Fibroblast of skin of right biceps (primary cell): ENCODE measurements at places on chromosomes 7 and 10.
A peak's percentile ranks its signal among the peaks of the same experiment; 100 is the strongest.

DNA sequence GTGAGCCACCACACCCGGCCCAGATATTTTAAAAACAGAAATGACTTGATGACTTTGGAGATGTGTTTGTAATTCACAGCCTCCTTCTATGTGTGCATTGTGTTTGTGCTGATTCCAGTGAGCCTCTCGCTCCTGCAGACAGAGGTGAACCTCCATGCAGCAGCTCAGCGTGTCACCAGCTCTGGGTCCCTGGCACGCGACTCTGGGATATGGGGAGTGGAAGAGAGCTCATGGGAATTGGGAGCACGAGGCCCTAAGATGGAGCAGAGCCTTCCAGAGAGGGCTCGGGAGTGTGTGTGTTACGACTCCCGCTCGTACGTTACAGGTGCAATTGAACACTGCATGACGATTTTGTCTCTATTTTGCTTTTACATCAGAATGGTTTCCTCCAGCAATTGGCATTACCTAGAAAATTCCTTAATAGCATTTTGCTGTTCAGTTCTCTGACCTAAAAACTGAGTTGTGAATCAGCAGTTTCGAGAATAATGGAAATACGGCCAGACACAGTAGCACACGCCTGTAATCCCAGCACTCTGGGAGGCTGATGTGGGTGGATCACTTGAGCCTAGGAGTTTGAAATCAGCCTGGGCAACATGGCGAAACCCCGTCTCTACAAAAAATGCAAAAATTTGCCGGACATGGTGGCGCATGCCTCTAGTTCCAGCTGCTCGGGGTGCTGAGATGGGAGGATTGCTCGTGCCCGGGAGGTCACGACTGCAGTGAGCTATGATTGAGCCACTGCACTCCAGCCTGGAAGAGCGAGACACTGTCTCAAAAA, 204.6 kb downstream of the CUX1 start:
- no peak for DNase-seq

- DNase-seq: no peak
Measured at GRCh38 chr7:6709808-6710207, 3.1 kb upstream of the ZNF12 start.

DNA sequence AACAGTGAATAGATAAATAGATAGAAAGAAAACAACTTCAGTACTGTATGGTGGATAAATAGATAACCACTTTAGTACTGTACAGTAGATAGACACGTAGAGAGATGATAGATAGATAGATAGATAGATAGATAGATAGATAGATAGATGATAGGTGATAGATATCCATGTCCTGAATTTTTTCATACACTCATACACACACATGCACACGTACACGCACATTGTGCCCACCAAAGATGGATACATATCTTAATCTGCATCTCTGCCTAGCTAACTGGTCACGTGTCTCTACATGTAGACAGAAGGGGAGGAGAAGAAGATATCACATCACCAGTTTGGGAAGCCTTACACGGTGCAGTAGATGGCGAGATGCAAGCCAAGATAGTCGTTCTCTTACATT, 99.2 kb downstream of the ARID5B start:
- no peak for DNase-seq

- DNase-seq: no peak
Measured at GRCh38 chr10:89946106-89946505, 244.7 kb downstream of the KIF20B start.

- no peak for DNase-seq
Measured at GRCh38 chr7:49038821-49039358, 114.5 kb downstream of the CDC14C start.

DNA sequence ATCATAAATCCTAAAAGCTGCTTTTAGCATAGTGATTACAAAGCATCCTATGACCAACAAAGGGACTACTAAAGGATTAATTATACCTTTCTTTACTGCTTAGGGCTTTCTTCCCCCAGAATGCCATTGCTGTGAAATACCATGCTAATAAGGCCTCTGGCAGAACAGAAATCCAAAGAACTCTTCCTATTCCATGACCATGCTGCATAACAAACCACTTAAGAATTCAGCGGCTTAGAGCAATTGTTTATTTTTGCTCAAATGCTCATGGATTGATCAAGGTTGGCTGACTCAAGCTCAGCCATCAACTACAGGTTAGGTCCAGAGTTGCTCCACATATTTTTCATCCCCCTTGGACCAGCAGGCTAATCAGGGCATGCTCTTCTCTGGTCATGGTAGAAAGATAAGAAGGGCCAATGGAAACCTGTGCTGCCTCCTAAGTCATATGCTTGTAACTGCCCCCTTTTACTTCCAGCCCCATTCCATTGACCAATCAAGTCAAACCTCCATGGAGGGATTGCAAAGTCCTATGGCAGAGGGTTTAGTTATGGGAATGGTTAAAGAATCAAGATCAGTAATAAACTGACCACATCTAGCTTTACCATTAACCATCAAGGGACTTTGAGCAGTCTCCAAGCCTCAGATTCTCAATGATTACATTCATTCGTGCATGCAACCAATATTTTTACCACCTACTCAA, 244.4 kb upstream of the FZD1 start:
- no peak for DNase-seq

DNA sequence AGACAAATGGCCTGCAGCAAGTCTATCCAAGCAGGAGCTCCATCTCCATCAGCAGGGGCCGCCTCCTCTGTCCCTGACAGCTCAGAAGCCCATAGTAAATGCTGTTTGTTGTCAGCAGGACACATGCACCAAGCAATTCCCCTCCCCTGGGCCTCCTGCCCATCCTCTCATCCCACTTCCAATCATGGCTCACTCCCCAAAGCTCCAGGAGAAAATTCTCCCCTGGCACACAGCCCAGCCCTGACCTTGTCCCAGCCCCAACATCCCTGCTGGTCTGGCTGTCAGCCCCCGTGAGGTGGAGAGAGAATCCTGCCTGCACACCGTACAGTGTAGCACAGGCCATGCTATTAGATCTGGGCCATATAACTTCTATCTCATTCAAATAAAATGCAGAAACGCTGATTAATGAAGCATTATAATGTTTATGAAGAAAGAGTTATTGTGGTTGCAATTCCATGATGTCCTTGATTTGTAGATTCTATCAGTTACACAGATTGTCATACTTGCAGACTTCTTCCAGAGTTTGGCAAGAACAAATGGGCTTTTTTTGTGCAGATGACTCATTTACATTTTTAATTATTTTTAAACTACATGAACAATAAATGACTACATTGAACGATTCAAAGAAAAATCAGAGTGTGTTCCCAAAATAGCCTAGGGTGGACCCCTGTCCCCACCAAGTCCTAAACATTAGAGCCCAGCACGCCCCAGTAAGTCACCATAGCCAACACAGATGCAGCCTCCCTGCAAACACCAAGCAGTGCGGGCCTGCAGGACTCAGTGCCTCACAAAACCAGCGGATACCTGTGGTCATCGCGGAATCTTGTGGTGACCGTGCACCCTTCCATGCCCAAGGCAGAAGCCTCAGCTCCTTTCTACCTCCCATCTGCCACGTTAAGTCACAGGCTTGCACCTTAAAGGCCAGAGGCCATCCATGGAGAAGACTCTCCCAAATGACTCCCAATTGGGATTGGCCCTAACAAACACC, 70.1 kb downstream of the COBL start:
- peak; percentile 7 for DNase-seq

- peak; percentile 99 for DNase-seq
Measured at GRCh38 chr10:13712837-13713581, 126.2 kb downstream of the PRPF18 start.

DNA sequence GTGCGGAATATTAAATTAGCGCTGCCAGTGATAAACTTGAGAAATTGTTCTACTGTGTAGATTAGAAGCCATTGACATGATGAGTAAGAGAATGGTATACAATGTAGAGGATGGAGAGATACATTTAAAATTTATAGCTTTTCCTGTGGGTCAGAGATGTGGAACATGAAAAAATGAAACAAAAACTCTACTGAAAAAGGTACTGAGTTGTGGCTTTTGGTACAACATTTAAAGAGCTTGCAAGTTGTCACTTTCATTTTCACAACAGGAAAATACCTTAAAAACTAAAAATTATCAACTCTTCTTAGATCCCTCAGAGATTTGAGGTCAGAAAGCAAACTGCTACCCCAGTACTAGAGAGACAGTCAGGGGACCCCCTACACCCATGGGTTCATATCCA, 348.8 kb upstream of the CDC14C start:
- DNase-seq: no peak

DNA sequence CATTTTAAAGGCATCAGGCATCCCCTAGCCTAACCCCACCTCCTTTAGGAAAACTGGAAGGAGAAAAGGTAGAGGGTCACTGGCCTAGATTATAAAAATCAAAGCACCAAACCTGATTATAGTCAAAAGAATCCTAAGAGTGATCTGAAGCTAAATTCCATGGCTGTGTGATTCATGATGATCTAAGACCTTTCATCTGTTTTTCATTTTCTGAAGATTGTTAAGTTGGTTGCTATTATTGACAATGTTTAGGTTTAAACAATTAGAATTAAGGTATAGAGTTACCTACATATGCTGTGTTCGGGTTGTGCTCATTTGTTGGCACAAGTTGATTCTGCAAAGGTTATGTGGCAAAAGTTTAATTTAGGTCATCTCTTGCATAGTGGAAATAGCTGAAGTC, 148.7 kb downstream of the BICC1 start:
- DNase-seq: peak; percentile 89

- no peak for DNase-seq
Measured at GRCh38 chr10:46289209-46289810, 2.5 kb downstream of the ANTXRL start.

DNA sequence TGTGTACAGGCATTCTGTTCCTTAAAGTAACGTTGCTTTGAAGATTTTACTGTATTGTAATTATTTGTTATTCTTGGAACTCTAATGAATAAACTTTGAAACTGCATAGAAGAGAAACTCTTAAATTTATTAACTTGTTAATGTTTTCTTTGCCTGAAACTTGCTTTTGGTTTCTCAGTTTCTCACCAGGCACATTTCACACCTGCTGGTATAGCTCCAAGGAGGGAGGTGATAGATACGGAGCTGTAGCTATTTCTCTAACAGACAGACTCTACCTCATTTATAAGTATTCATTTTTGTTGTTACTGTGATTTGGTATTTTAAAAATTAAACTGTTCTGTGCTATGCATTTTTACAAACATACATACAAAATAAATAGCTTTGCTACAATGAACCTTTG, 32.7 kb downstream of the R3HCC1L start:
- DNase-seq: no peak

DNA sequence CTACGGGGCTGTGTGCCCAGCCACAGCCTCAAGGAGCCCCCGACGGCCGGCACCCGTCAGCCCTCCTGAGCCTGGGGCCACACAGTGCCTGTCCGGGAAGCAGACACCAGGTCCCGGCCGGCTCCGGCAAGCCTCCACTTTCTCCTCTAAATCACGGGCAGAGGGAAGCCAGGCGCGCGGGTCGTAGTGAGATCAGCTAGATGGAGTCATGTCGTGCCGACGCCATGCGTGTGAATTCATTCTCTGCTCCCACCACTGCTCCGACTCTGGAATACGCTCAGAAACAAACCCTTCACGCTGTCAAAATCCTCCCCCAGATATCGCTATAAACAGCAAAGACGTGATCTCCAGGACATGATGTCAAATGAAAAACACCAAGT, 93.7 kb upstream of the DNAAF5 start:
- DNase-seq: no peak

- DNase-seq: no peak
Measured at GRCh38 chr7:20578257-20578771, 37.2 kb upstream of the ABCB5 start.

GRCh38 chr10:4006051-4006450, 221.0 kb upstream of the KLF6 start:
- DNase-seq: no peak

DNA sequence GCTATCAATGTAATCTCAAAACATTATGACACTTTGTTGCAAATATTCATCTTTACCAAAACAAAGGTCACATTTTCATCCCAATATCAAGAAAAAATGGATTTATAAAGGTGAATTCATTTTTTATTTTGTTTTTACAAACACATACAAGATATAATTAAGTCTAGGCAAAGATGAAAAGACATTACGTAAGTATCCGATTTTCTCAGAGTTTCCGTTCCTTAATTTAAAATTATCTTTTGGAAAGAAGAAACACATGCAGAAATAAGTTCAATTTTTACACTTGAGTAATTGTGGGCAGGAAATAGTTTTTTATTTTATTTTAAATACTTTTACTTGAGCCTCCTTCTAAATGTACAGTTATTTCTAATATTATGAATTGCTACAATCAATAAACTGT, 24.6 kb downstream of the RTKN2 start:
- DNase-seq: no peak

GRCh38 chr7:46209611-46210388, 288.7 kb upstream of the IGFBP3 start:
- no peak for DNase-seq

DNA sequence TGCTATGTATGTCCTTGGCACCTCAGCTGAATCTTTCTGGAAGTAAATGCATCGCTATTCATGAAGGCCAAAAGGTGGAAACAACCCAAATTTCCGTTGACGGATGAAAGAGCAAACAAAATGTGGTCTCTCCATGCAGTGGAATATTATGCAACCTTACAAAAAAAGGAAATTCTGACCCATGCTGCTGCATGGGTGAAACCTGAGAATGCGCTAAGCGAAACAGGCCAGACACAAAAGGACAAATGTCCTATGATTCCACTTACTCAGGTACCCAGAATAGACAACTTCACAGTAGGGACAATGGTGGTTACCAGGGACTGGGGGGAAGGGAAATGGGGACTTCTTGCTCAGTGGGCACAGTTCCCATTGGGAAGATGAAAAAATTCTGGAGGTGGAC, 158.8 kb downstream of the CAMK1D start:
- DNase-seq: no peak

GRCh38 chr10:26048756-26049155, 114.7 kb downstream of the MYO3A start:
- no peak for DNase-seq

- peak; percentile 38 for DNase-seq
Measured at GRCh38 chr7:87600130-87601124, at the start of gene ABCB1. ABCB1 (minus strand) TSS chr7:87600884; CDS start chr7:87600184, 700 bp downstream.

DNA sequence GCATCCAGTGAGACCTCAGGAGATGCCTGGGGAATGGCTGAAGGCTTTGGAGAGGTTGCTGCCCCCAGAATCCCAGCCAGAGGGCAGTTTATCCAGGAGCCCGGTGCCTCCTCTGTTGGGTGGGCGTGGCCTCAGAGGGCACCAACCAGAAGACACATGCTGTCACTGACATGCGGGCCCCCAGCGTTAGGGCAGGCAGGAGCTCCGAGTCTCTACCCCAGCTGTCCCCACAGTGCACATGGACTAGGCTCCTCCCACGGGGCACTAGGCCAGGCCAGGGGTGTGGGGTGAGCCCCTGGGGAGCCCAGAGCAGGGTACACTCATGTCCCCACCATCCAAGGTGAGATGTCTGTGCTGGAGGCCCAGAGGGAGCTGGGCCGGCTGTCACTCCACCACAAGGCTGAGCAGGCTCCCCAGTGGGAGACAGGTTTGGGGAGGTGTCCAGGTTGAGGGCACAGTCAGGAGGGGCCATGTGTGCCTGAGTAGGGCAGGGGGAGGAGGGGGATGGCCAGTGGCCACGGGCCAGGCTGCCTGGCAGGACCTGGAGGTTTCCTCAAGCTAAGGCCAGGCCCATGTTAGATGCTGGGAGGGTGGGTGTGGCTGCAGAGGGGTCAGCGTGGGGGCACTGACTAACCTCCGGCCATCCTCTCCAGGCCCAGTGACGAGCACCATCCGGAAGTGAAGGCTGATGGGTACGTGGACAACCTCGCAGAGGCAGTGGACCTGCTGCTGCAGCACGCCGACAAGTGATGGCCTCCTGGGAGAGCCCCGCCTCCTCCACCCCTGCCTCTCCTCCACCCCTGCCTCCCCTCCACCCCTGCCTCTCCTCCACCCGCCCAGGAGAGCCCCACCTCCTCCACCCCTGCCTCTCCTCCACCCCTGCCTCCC, 131.3 kb downstream of the FAM53B start:
- DNase-seq: no peak

GRCh38 chr7:46383605-46384004, 462.5 kb upstream of the IGFBP3 start:
- DNase-seq: peak; percentile 84
